Activated CD4-positive, alpha-beta T cell treated with anti-CD3 and anti-CD28 coated beads, Interleukin-2, amount 10 ng/mL, durations not matched to agents 7 days and 5 days (primary cell): ENCODE measurements at places on chromosomes 1 and 21. TPM values are rescaled to one million over a fixed set of nuclear protein-coding genes. Genes with fewer than 3 reads are reported as not detected.

Gene HEYL
- total RNA-seq, result not detected

GRCh38 chr1:41218152-41218551 is 24.0 kb downstream of the SCMH1 start:
- DNase-seq, result no peak
- peaks cover 8% of the 10 kb centered on the region for H3K4me1 ChIP-seq
- H3K27ac ChIP-seq, result no peak overlapping the region
- no peaks in the 10 kb centered on the region for H3K27me3 ChIP-seq

Gene ASAP3
- total RNA-seq, result 0.25 TPM

- H3K4me3 ChIP-seq, result no peak overlapping the region
- H3K27me3 ChIP-seq, result no peaks in the 10 kb centered on the region
- H3K27ac ChIP-seq, result no peak overlapping the region
- H3K4me1 ChIP-seq, result peaks cover 8% of the 10 kb centered on the region
- H3K36me3 ChIP-seq, result no peaks in the 10 kb centered on the region
Observed at GRCh38 chr1:77371396-77371795, 89.6 kb downstream of the AK5 start.

DNA sequence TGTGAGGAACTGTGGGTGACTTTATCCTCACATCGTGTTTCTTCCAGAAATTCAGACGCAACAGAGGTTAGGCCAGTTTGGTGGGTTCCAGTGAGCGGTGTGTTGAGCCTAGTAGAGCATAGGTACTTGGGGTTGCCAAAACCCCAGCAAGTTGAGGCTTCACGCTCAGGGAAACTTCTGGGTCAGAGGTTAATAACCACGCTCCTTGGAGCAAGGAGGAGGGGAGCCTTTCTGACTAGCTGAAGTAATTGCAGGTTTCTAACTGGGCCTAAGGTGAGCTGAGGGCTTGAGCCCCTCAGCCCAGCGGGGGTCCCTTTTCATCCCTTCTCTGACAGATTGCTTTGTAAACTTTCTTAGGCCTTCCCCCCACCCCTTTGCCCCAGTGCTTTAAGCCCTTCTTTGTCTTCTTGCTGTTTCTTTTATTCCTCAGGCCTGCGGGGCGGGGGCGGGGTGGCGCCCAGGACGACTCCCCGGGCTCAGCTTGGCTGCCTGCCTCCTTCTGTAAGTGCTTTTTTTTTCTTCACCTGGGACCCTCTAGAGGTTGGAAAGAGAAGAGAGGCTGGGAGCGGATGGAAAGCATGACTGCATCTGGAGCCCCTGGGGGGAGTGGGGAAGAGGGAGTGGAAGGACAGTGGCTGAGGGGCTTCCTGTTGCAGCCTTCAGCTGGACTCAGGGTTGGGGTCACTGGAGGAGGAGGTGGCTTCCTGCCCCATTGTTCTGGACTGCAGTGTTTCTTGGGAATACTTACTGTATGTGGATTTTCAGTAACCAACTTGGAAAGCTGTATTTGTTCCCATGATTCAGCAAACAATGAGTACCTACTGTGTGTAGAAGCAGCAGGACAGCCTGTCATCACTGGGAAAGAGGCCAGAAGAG is 1.3 kb upstream of the ZNF436 start:
- no peak for DNase-seq
- peaks cover 36% of the 10 kb centered on the region for H3K4me1 ChIP-seq
- peaks cover 21% of the 10 kb centered on the region for H3K36me3 ChIP-seq
- no peak overlapping the region for H3K27ac ChIP-seq
- H3K4me3 ChIP-seq, result no peak overlapping the region
- no peaks in the 10 kb centered on the region for H3K27me3 ChIP-seq

Gene GPR37L1
- not detected for total RNA-seq
